ENCODE measurements at places on chromosomes 5 and 9.

- DNase-seq: no peak
Measured at GRCh38 chr9:87455407-87455806, 42.3 kb upstream of the DAPK1 start.

GRCh38 chr5:175689147-175689991 lies 31.5 kb downstream of the HRH2 start:
- no peak for DNase-seq

GRCh38 chr5:91938441-91938840 lies 555.3 kb upstream of the ARRDC3 start:
- no peak for DNase-seq

DNA sequence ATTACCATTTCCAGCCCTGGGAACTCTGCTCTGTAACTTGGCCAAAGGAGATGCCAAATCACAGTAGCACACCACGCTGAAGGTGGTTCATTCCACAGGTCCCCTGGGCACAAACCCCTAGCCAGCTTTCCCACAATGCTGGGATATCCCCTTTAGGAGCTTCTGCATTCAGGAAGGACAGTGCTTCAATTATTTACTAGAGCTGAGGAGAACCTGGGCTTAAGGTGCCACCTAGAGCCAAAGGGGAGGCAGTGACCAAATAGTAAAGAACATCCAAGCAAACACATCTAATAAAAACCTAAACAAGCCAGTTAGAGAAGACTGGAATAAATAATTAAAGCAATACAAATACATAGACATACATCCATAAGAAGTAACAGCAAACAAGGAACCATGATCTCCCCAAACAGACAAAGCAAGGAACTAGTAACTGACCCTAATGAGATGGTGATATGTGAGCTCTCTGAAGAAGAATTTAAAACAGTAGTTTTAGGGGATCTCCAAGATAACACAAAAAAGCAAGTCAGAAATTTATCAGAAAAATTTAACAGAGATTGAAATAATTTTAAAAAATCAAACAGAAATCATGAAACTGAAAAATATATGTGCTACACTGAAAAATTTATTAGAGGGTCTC lies 14.6 kb downstream of the KIF4B start:
- no peak for DNase-seq

- no peak for DNase-seq
Measured at GRCh38 chr5:2523180-2523579, 228.3 kb downstream of the IRX2 start.

- no peak for DNase-seq
Measured at GRCh38 chr9:70852711-70853240, 268.6 kb downstream of the TRPM3 start.

GRCh38 chr9:29245351-29245750 lies 1672.1 kb upstream of the C9orf72 start:
- no peak for DNase-seq

- DNase-seq: peak; percentile 9
Measured at GRCh38 chr5:39024005-39024404, 50.2 kb downstream of the RICTOR start.

DNA sequence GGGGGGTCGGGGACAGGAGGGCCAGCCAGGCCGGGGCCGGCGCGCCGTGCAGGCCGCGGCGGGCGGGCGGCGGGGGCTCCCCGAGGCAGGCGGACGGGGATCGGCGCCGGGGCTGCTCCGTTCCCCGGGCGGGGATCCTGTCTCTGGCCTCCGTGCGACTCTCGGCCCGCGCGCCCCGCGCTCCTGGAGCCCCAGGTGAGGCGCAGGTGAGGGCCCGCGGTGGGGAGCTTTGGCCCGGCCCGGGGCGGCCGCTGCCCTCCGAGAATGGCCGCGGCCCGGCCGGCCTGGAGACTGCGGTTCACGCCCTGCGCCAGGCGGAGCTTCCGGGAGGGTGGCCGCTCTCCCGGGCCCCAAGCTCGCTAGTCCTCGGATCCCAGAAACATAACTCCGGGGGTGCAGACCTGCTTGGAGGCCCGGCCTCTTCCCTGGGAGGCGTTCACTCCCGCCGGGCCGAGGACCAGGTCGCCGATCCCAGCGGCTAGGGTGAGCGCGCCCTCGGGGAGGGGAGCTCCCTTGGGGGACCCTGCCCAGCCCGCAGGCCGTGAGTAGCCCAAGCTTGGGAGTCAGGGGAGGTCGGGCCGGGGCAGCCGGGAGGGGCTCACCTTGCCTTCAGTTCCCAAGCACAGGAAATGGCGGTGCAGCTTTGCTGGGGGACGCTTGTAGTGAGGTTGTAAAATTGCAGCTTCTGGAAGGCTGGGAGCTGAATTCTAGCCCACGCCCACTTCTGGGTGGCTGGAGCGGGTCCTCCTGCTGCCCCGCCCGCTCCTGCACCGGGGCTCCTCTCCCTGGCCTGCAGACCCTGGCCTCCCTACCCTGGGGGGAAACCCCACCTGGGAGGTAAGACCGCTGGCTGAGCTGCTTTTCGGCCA lies 723 bp downstream of the PPP1R26 start:
- DNase-seq: peak; percentile 39

- DNase-seq: no peak
Measured at GRCh38 chr5:160158087-160158486, 38.8 kb upstream of the PWWP2A start.

DNA sequence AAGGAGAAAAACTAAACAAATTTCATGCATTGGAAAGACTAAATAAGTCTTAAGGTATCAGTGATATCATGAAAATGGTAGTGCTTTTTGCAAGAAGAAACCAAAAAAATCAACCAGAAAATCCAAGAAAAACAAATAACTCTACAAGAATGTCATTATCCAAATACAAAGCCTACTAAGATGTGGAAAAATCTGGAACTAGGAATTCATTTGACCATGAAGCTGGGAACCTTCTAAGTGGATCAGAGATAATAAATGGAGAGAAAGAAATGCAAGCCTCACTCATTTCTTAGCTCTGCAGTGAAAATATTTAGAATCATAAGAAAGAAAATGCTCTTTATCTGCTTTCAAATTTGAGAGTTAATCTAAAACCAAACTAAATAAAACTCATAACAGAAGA lies 51.3 kb downstream of the RASEF start:
- DNase-seq: no peak

- DNase-seq: no peak
Measured at GRCh38 chr5:6715758-6716628, 2.8 kb downstream of the TENT4A start.
